Chondrocyte (in vitro differentiated cells): ENCODE measurements at places on chromosomes 5 and 9. TPM values are rescaled to one million over a fixed set of nuclear protein-coding genes. Genes with fewer than 3 reads are reported as not detected.

DNA sequence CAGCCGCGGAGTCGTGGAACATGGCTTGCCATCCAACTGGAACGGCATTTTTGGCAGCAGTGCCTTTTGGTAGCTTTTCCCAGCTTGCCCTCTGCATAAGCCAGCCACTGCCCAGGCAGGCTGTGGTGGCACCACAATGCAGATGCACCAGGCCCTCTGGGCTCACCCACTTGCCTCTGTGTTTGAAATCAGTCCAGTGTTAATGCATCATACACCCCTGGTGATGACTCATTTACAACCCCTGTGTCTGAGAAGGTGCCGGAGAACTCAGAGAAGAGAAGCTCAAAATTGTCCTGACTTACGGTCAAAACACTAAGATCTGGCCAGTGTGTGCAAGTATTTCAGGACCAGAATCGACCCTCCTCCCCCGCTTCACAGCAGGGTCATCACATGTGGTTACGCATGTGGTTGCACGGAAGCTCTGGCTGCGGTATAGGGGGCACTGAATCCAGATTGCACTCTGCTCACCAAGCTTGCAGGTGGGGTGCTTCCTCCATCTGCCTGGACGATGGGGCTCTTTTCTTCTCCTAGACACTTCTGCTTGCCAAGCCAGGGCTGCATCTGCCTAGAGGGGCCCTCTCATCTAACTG is 66.5 kb upstream of the SMIM15 start:
- DNase-seq = no peak

DNA sequence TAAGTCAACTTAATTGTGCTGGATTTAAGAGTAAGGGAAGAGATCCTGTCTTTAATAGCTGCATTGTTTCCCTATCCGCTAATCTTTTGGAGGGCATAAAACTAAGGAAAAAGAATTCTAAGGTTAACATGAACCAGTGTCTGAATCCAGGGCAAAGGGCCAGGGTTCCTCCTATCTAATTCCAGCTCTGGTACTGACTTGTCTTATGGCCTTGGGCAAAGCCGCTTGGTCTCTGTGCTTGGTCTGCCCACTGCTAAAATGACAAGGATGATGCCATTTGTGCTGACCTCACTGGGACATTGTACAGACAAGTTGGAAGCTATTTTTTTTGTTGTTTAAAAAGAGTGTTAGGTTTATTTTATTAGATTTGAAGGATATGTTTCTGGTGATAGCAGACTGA is 334.7 kb upstream of the PIK3R1 start:
- DNase-seq = no peak

Gene ANKRD34B
- total RNA-seq = not detected in 3 replicates

- DNase-seq = no peak
Measured at GRCh38 chr9:91817106-91817492, 132.9 kb downstream of the ROR2 start.

- DNase-seq = peak; percentile 57
Measured at GRCh38 chr9:131323629-131324028, 34.1 kb downstream of the PLPP7 start.

DNA sequence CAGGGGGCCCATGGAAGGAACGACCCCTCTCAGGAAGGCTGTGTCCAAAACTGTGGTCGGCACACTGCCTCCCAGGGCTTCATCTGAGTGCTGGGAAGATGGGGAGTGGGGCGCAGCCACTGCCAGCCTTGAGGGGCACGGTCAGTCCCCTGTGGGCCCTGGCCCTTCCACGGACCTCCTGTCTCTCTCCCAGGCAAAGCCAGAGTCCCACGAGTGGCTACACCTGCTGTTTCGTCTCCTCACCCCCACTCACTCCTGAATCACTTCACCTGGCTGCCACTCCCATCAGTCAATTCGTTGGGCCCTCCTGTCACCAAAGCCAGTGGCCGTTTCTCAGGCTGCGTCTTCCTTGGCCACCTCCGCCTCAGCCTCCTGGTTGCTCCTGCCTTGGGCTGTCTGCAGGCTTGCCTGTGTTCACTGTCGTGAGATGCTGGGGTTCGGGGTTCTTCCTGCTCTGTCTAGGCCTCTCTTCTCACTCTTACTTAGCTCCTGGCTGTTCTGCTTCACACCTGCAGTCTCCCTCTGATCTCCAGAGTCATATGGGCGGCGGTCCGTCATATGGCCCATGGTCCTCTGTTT is 58.8 kb upstream of the RNF130 start:
- DNase-seq = peak; percentile 66

Gene GPR150
- total RNA-seq = 0.33 to 0.42 TPM in 2 of 3 replicates, not detected in the other

GRCh38 chr5:78716206-78716605 is 67.6 kb upstream of the LHFPL2 start:
- no peak for DNase-seq

Gene DNM1
- total RNA-seq = 87.0 to 127 TPM (median 91.9 TPM) in 3 replicates
